ENCODE measurements at places on chromosomes 6 and 20.

- no peak for DNase-seq
Measured at GRCh38 chr6:44030812-44031454, 96.3 kb downstream of the MRPL14 start.

GRCh38 chr20:19495905-19496703, 262.0 kb upstream of the RIN2 start:
- no peak for DNase-seq

GRCh38 chr6:4885341-4885933, 109.2 kb downstream of the CDYL start:
- no peak for DNase-seq

GRCh38 chr6:169809386-169809785, 58.0 kb downstream of the ERMARD start:
- DNase-seq, result no peak

GRCh38 chr6:40810171-40810570, 223.0 kb upstream of the LRFN2 start:
- no peak for DNase-seq

DNA sequence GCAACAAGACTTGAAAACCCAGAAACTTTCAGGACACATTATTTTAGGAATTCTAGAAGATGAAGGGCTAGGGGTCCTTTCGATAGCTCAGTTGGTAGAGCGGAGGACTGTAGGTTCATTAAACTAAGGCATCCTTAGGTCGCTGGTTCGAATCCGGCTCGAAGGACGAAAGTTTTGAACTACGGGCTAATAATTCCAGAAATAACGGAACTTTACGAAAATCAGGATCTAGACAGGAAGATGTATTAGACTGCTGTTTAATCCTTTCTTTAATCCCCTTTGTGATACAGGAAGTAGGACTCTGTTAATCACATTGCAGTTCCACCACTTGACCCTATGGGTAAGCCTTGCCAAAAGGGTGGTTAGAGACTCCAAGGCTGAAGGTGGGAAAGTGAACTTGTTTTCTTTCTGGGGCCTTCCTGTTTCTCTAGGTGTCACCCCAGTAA, 21.2 kb upstream of the ABT1 start:
- DNase-seq, result no peak

DNA sequence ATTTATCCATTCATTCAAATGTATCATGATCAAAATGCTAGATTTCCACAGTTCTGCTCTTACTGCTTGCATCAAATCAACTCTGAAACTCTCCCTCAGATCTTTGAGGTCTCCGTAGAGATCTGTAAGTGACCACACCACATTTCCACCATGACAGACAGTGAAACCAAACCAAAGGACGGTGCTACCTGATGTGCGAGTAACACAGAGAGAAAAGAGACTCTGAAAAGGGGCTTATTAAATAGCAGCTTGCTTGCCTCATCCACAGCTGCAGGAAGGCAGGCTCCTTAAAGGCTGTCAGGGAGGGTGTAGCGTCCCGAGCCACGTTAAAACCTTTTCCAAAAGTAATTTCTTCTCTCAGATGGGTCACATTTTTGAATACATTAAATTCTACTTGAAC, 335.8 kb downstream of the PACRG start:
- DNase-seq, result no peak

GRCh38 chr6:136566007-136566487, 15.8 kb upstream of the MAP7 start:
- no peak for DNase-seq

GRCh38 chr20:15937179-15937578, 636.1 kb downstream of the KIF16B start:
- DNase-seq, result no peak

GRCh38 chr6:137046871-137047412, 2.2 kb upstream of the IL20RA start:
- no peak for DNase-seq

DNA sequence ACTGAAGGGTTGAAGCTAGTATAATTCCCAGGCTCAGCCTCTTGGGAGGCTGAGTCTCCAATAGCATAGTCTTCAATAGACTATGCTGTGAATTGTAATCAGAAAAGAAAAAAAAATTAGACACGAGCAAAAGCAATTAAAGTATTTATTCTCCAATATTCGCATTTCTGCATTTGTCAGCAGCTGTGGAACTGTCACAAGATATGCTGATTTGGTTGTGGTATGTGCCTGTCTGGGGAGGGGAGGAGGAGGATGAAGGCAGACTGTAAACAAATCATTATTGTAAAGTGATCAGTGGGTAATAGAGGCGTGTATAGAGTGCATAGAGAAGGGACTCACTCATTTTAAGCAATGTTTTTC, 10.1 kb upstream of the BICRAL start:
- no peak for DNase-seq

- no peak for DNase-seq
Measured at GRCh38 chr6:110618591-110619267, 142.3 kb upstream of the SLC22A16 start.

- peak; percentile 2 for DNase-seq
Measured at GRCh38 chr20:58892141-58892931, 39.8 kb downstream of the GNAS start.

GRCh38 chr20:46113113-46113470, 5.0 kb upstream of the CD40 start:
- DNase-seq, result no peak

DNA sequence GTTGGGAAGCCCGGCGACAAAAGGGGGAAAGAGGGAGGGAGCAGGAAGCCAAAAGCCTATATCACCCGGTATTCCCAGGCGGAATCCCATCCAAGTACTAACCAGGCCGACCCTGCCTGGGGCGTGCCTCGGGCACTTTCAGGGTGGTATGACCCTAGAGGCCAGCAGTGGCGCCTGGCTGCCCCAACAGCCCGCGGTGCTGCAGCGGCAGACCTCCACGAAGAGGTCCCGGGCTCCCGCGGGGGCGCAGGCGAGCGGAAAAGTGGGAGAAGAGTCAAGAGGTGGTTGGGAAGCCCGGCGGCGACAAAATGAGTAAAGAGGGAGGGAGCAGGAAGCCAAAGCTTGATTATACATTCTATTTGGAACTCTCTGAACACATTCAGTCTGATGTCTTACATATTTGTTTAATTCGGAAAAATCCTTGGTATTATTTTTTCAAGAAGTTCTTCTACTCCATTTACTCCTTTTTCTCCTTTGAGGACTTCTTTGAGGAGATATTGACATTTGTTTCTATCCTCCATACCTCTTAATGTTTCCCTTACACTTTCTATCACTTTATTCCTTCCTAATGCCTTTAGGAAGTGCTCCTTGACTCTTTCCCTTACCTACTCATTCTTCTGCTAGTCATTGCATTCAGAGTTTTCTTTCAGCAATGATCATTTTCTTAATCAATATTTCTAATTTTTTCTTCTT, 11.5 kb downstream of the TREML4 start:
- no peak for DNase-seq

DNA sequence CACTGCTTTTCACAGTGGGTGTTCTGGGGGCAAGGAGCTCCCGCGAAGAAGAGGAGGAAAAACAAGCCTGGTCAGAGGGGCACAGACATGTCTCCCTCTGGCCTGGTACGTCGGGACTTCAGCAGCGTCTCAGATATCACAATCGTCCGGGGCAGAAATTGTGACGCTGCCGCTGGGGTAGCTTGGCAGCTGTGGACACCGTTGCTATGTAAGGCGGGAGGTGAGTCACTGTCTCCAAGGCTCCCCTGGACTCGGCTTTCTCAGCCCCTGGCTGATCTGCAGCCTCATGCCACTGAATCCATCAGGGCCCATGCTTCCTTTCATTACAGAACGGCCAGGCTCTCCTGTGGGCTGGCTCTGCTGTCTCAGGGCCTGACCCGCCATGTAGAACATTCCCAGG, 98.7 kb downstream of the SULF2 start:
- peak; percentile 92 for DNase-seq

- DNase-seq, result no peak
Measured at GRCh38 chr20:35560105-35560511, 18.2 kb downstream of the ERGIC3 start.

GRCh38 chr20:17202673-17203072, 24.2 kb upstream of the PCSK2 start:
- DNase-seq, result no peak

DNA sequence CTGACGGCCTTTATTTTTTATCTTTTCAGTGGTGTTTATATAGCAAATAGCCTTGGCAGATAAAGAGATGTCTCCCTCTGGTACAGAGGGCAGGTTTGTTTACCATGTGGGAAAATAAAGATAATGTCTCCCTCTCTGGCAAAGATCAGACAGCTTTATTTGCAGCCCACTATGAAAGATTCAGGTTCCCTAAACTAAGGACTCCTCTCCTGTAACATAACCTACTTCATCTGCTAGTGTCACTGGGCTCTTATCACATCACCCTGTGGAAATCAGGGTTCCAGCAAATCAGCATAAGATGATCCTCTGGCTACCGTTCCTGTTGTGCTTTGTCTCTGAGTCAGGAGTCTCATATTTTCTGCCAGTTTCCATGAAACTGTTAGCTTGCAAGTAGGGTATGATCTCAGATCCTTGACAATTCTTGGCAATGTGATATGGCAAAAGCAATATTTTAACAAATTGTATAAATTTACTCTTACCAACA, 3.1 kb downstream of the FBXL4 start:
- no peak for DNase-seq

DNA sequence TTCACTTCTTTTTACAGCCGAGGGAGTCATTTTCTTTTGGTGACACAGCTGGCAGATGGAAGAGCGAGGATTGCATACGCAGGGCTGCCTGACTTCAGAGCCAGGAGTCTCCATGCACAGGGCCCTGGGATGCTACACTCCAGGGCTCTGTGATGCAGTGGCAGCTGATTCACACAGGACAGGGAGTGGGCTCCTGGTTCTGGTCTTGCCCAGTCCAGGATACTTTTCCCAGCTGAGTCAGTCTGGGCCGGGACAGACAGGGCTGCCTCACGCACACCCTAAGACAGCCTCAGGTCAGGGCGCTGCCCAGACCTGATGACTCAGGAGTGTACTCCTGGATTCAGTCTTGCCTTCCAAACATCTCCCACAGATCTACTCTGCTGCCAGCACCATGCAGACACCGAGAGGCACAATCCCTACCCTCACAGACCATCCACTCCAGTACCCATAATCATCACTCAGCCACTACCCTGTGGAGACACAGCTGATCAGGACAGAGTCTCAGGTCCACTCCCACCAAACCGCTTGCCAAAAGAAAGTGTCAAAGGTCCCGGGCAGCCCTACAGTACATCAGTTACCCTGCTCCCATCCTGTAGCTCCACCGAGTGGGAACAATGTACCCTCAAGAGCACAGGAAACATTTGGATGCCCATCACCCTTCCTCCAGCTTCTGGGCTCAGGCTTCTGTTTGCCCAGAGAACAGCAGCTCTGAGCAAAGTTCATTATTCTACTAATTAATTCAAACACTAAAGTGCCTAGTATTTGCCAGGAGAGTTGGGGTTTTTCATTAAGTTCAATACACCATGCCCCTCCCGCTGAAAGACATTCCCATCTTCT, 11.5 kb downstream of the SDC4 start:
- peak; percentile 94 for DNase-seq

- DNase-seq, result no peak
Measured at GRCh38 chr20:16599257-16599656, 26.0 kb upstream of the KIF16B start.

- no peak for DNase-seq
Measured at GRCh38 chr6:136011475-136011874, 160.0 kb downstream of the PDE7B start.

GRCh38 chr6:7769702-7770101, 43.8 kb downstream of the BMP6 start:
- DNase-seq, result no peak

- no peak for DNase-seq
Measured at GRCh38 chr6:169668203-169668847, 33.5 kb downstream of the WDR27 start.

DNA sequence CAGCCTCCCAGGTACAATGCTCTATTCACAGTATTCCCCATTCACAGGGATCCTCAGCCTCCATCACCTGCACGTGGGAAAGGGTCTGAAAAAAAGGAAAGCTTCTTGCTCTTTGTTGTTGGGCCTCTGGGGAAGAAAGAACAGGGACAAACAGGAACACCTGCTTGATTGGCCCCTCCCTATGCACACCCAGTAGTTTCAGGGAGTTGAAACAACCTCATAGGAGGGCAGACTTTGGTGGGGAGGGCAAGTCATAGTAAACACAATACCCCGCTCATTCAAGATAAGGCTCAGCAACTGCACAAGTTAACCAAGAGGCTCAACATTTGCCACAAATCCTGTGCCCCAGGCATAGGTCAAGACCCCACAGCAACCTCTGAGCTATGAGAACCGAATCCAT, 1.7 kb downstream of the GHRH start:
- DNase-seq, result no peak

DNA sequence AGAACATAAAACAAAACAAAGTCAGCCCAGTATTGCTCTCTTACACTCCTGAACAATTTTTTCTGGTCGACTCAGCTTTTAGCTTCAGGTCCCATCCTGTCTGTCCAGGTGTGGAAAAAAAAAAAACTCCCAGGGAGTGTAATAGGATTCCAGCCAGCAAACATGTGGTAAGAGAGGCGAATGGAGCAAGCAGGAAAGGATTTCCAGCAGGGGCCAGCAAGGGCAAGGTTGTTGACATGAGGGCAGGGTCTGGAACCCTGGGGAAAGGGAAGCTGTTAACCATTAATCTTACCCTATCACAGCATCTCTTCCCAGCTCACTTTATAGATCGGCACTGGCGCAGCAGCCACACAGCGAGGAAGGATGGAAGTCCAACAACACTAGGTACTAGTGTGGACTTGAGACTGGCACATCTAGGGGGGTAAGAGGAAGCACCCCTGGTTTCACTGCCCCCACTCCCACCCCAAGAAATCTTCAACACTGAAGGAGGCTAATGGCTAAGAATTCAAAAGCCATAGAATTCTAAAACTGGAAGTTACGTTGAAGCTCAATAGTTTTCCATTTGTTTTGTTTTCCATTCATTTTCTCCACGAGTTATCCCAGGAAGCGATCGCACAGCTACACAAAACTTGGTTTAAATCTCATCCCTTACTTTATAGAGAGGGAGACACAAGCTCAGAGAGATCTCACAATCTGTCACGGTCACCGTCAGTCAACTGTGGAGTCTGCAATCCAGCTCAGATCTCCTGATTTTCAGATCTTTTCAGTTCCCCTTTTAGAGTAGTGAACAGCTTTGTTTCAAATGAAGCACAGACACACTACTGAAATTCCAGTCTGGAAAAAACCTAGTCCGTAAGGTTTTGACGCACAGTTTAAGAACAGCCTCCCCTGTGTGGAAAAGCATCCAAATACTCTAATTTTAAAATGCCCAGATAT, 53.3 kb downstream of the SLC22A23 start:
- no peak for DNase-seq

DNA sequence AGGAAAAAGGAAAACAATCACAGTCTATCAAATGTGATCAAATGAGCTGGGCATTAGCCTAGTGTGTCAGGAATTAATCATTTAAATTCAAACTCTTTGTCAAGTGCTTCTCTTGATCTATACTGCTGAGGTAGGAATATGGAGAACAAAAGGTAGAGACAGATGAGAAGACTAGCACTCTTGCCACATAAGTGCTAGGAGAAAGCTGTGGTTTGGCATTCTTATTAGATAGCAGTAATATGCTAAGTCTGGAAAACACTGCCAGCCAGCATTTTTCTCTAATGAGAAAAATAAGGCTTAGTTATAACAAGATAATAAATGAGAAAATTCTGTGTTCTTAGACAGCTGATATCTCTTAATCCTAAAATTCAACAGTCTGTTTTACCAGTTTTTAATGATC, 38.9 kb downstream of the ORC3 start:
- DNase-seq, result no peak
